ENCODE measurements at places on chromosomes 13 and 19.

- DNase-seq: no peak
Observed at GRCh38 chr19:33718651-33719254, 77.9 kb upstream of the KCTD15 start.

DNA sequence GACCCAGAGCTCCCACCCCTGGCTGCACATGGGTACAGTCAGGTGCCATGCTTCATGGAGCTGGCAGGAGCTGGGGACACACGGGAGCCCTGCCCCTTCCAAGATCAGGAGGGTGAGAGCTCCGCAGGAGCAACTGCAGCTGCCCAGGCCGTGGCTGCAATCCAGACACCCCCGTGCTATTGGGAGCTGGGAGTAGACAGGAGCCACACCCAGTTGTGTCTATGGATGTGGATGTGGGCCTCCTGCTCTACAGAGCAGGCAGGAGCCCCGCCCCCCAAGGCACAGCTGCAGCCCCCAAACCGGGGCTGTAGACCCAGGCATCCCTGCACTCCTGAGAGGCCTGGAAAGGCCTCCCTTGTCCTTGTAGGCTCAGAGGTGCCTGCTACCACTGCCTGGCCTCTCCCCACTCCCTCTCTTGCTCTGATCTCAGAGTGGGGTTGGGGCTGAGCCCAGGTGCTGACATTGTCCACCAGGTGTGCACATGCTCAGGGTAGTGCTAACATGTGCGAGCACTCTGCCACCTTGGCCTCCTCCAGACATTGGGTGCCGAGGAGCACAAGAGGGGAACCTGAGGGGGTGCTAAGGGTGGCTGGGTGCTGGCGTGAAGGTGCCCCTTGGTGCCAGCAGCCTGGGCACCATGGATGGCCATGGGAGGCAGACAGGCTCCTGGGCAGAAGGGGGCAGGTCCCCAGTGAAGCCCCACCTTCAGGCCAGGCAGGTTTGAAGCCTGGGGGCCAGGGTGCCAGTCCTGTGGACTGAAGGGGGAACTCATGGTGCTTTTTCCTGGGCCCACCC is 8.0 kb upstream of the BAX start:
- no peak for DNase-seq

GRCh38 chr19:39543477-39543857 is 3.5 kb upstream of the EID2 start:
- DNase-seq: no peak

- DNase-seq: peak; percentile 69
Observed at GRCh38 chr13:99432609-99433542, 68.4 kb upstream of the TM9SF2 start.

DNA sequence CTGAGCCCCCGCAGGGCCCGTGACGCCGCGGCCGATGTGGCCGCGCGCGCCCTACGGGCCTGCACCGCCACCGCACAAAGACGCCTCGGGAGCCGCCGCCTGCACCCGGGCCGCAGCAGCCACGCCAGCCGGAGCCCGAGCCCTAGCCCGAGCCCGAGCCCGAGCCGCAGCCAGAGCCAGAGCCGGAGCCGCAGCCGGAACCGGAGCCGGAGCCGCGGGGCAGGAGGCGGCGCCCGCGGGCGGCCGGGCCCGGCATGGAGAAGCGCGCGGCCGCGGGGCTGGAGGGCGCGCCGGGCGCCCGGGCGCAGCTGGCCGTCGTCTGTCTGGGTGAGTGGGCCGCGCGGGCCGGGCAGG is 379 bp downstream of the LRP3 start:
- DNase-seq: peak; percentile 57

DNA sequence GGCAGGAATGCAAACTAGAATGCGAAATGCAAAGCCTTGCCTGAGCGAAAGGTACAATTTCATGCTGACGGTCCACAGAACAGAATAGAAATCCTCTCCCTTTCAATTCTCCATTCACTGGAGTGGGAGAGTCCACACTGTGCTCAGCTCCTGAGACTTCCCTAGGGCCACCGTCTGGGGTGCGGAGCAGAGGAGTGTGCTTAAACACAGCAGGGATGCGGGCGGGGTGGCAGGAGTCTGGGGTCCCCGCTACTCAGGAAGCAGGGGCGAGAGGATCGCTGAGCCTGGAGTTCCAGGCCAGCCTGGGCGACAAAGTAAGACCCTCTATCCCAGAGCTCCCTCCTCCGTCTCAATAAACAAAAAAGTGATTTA is 552 bp upstream of the ZNF816 start:
- no peak for DNase-seq

DNA sequence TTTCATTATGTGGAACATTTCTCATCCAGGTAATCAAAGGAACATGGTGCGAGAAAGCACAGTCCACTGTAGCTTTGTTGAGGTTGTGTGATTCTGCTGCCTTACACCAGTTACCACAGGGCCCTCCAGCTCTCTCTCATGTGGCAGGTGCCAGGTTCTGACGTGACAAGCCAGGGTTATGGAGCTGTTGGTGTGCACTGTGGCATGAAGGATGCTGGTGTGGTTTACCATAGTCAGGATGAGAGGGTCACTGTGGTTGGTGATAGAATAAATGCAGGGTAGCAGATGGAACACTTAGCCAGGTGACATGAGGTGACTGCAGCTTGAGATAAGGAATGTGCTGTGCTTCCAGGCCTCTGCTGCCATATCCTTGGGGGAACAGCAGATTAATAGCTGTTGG is 7.4 kb downstream of the ZNF223 start:
- DNase-seq: no peak

DNA sequence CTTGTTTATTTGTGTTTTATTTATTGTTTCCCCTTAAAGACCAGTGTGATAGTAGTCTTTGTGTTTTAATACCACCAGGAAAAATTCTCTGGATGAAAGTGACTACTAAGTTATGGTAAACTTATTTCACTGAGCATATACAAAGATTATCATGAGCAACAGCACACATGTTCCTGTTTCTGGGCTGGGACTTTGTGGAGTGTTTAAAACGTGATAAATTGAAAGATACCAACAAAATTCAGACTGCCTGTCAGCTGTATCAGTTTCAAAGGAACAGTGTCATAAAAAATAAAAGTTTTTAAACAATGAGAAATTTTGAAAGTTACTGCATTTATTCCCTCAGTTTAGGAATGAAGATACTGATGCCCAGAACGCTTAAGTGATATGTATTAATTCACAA is 259.4 kb downstream of the DACH1 start:
- DNase-seq: no peak

GRCh38 chr13:95503662-95504061 is 48.9 kb upstream of the CLDN10 start:
- no peak for DNase-seq

DNA sequence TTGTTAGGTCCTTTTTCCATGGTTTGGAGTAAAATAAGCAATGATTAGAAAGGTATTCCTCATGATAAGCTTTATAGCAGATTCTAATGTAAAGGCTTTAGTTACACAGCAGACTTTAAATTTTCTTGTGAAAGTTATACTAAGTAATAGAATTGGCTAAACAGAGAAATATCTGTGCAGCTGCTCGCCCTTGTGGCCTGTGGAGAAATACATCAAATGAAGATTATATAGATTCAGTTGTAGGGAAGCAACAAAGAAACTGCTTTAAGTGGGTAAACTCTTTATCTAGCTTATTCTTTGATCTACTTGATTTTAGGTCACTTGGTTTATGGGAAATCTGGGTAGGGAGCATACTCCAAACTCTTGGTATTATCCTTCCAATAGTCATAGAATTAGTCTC is 1269.7 kb upstream of the SPRY2 start:
- DNase-seq: no peak

- DNase-seq: no peak
Observed at GRCh38 chr19:9862938-9863337, 27.8 kb downstream of the PIN1 start.

DNA sequence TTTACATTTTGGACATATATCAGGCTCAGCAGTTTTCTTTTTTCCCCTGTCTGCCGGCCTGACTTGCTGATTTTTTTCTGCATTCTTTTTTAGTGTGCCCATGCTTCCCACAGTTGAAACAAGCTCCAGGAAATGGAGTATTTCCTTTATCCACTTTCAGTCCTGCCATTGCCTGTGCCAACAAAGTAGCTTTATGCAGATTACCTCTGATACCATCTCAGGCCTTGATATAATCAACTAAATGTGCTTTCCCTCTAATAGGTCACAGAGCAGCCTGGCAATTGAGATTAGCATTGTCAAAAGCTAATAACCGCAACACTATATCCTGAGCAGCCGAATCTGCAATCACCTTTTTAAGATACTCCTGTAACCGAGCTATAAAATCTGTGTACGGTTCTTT is 9.2 kb downstream of the MRPS12 start:
- DNase-seq: no peak

DNA sequence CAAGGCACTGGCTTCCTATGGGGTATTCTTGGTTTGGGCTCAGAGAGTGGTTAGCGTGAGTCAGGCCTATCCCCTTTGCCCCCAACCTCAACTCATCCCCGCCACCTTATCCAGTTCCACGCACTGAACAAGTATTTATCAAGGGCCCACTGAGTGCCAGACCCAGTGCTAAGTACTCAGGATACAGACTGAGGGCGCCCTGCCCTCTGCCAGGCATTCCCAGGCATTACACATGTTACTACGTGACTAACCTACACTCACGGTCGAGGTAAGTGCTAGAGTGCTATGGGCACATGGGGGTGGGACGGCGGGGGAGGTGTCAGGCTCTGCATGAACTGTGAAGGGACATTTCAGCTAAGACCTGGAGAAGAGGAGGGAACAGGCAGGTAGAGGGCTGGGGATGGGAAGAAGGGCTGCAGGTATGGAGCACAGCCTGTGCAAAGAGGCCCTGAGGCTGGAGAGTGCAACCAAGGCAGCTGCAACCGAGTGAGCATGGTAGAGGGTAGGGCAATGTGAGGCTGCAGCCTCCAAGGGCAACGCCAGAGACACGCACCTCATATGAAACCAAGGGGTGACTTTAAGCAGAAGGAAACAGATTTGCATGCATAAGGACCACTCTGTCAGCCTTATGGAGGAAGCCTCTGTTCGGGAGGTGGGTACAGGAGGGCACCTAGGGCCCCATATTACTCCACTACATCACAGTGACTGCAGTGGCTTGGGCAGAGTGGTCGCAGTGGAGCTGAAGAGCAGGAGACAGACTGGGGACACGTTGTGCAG is 22.5 kb downstream of the DHRS12 start:
- DNase-seq: peak; percentile 34

DNA sequence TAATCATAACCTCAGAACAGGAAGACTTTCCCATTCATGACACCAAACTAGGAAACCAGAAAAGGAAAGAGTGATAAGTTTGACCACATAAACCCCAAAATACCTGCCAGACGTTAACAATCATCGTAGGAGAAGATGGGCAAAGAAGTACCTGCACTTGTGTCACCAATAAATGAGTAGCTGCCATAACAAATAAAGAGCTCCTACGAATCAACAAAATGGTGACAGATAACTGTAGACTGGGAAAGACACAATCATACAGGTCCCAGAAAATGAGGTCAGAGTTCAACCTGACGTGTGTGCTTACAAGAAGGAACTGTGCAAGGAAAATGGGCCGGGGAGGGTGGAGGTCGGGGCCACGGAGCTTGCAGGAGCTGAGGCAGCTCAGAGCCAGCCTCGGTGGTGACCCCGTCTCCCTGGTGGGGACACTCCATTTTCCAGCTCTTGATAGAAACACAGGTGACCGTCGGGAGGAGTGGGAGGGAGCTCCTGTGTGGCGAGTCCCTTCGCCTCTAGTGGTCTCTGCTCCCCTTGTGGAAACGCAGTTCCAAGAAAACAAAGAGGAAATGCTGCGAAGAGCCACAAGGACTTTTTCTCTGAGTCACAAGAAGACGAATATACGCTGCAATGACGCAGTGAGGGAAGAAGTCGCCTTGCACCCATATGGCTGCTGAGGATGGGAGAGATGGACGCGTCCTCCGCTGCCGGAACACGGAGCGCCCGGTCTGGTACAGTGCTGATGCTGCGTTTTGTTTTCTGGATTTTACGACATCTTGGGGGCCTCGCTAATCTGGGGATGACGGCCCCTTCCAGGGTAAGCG is 9.5 kb downstream of the PIP5K1C start:
- DNase-seq: no peak

DNA sequence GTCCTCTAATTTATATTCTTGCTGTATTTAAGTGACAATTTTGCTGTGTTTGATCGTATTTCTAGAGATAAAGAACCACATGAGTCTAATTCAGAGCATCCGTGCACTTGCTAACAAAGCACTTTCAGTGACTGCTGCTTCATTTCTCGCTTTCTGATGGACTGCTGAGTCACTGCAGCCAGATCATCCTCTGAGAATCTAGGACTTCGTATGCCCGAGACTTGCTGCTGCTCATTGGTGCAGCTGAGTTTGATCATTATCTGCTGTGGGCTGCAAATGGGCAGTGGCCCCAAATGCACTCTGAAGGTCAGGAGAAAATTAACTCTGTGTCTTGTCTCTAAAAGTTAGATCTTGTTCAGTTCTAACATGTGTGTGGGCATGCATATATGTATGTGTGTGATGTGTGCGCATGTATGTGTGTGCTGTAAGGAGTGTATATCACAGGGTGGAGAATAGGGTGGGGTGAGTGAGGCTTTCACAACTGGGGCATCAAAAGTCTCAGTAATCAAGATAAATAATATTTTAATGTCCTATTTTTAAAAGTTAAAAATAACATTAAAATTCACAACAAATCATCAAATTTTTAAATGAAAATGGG is 342.6 kb downstream of the MTUS2 start:
- no peak for DNase-seq

DNA sequence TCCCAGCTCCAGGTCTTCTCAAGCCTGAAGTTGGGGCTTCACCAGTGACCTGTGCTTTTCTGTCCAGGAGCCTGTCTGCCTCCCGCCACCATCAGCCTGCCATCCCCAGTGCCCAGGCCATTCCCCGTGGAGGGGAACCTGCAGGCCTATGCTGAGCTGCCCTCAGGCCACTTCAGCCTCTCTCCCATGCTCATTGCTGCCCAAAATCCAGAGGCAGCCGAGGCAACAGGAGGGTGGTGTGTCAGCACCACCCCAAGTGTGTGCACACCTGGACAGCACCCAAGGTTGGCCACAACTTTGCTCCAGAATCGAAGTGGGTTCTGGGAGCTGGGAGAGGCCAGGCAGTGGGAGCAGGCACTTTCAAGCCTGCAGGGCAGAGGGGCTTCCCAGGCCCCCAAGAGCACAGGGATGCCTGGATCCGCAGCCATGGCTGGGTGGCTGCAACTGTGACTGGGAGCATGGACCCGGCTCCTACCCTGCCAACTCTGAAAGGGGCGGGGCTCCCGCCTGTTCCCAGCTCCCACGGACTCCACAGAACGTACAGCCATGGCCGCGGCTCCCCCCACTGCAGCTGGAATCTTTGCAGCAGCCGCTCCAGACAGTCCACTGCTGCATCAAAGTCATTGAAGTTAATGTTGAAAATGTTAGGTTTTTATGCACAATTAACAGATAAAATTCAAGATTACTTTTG is 1747.0 kb downstream of the OLFM4 start:
- no peak for DNase-seq

- no peak for DNase-seq
Observed at GRCh38 chr19:47720669-47721422, 7.6 kb downstream of the EHD2 start.

DNA sequence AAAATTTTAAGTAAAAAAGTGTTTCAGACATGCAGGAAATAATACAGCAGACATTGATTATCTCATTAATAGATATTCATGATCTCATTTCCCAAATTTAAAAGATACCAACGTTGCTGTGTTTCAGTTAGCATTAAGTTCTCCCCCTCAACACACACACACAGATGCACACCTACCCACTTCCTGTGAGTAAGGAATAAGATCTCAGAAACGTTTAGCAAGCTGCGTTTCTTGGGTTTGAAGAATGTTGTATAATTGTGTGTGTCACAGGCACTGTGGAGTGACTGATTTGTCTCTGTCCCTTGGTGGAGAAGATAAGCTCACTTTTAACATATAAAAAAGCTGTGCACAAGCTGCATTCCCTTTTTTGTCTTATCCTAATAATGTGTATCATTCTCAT is 196.8 kb downstream of the PDS5B start:
- no peak for DNase-seq

- no peak for DNase-seq
Observed at GRCh38 chr19:2464389-2464788, 7.6 kb upstream of the LMNB2 start.
